ENCODE measurements at places on chromosomes 5 and 9.

DNA sequence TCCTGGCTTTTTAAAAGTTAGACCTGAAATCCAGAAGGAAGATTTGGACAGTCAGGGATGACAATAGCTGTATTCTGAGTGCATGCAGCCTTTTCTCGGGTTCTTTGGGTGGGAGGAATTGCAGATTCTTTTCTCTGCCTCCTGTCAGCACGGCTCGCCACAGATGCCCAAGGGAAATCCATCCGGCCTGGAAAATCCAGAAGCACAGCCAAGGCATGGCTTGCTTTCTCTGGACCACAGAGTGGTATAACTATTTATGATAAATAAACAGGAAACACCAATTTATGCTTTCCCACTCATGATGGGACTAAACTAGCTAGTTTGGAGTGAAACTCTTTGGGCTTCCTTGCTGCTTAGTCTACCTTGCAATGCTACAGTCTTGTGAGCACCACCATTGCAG, 59.1 kb downstream of the C9orf152 start:
- no peak for DNase-seq

DNA sequence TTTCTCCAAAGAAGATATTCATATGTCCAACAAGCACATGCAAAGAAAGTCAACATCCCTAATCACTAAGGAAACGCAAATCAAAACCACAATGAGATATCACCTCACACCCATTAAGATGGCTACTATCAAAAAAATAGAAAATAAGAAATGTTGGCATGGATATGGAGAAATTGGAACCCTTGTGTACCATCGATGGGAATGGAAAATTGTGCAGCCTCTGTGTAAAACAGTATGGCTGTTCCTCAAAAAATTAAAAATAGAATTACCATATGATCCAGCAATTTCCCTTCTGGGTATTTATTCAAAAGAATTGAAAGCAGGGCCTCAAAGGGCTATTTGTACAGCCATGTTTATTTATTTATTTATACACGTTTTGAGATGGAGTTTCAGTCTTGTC, 43.0 kb upstream of the HRH2 start:
- DNase-seq, result no peak

DNA sequence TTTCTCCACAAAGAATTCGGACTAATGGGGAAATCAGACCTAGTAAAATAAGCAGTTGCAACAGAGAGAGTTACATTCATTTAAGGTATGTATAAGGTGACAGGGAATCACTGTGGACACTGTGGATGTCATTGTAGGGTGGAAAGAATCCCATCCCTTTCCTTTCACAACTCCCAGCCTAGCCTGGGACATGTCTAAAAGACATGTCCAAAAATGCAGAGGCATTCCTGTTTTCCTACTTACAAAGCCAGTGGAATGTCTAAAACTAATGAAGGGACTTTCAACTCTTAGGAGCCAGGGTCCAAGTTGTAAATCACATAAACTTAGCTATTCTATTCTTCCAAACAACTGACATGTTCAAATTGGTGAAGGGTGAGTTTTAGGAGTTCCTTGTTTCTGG, 511.0 kb downstream of the PRELID2 start:
- no peak for DNase-seq

GRCh38 chr9:96382839-96383164, 709 bp downstream of the SLC35D2 start:
- no peak for DNase-seq

- no peak for DNase-seq
Measured at GRCh38 chr5:143664623-143665022, 147.3 kb upstream of the HMHB1 start.

DNA sequence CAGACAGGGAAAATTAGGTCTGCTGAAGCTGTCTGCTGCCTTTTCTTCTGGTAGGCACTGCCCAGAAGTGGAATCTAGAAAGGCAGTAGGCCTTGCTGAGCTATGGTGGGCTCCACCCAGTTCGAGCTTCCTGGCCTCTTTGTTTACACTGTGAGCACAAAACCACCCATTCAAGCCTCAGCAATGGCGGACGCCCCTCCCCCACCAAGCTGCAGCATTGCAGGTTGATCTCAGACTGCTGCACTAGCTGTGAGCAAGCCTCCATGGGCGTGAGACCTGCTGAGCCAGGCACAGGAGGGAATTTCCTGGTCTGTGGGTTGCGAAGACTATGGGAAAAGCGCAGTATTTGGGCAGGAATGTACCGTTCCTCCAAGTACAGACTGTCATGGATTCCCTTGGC, 18.5 kb downstream of the AGTPBP1 start:
- no peak for DNase-seq

- no peak for DNase-seq
Measured at GRCh38 chr9:16715404-16715803, 155.1 kb downstream of the BNC2 start.
